Mammary microvascular endothelial cell (primary cell): ENCODE measurements at places on chromosomes 4 and X. TPM values are rescaled to one million over a fixed set of nuclear protein-coding genes. Genes with fewer than 3 reads are reported as not detected.

Gene PSAPL1
- not detected in 2 replicates for total RNA-seq

Gene SLIT2
- 2.4 and 3.1 TPM in 2 replicates for total RNA-seq

Gene PPAT
- 11.0 and 12.1 TPM in 2 replicates for total RNA-seq

Gene TIGD4
- 0.07 and 0.25 TPM in 2 replicates for total RNA-seq

Gene FGG
- total RNA-seq: not detected in 2 replicates

Gene CFAP99
- not detected in 2 replicates for total RNA-seq

Gene WNK3
- 0.15 and 0.33 TPM in 2 replicates for total RNA-seq

Gene GAGE12H
- total RNA-seq: not detected in 2 replicates

Gene PCYT1B
- 0.07 TPM in 1 of 2 replicates, not detected in the other for total RNA-seq

Gene SMIM20
- 25.6 and 27.8 TPM in 2 replicates for total RNA-seq

Gene HGFAC
- total RNA-seq: not detected in 2 replicates

Gene BEX5
- total RNA-seq: 0.30 and 3.5 TPM in 2 replicates

Gene GPC3
- total RNA-seq: not detected in 2 replicates

Gene MXRA5
- not detected in 2 replicates for total RNA-seq

Gene FAM193A
- total RNA-seq: 12.6 and 15.5 TPM in 2 replicates

Gene LRRC66
- total RNA-seq: under 0.01 and 0.10 TPM in 2 replicates

Gene ELMOD2
- total RNA-seq: 16.3 and 27.7 TPM in 2 replicates

Gene POLN
- 1.2 and 1.5 TPM in 2 replicates for total RNA-seq

Gene TEX13A
- not detected in 2 replicates for total RNA-seq

Gene SSX2B
- total RNA-seq: not detected in 2 replicates

Gene CLDN22
- total RNA-seq: not detected in 2 replicates

Gene ZFP42
- 1.7 and 1.8 TPM in 2 replicates for total RNA-seq

Gene GAGE12E
- total RNA-seq: not detected in 2 replicates

Gene SPARCL1
- 58.5 and 60.4 TPM in 2 replicates for total RNA-seq

Gene LPAR4
- 0.30 and 0.33 TPM in 2 replicates for total RNA-seq

Gene FAM47A
- total RNA-seq: not detected in 2 replicates

Gene SRPX2
- 29.4 and 35.0 TPM in 2 replicates for total RNA-seq

Gene NKX6-1
- not detected in 2 replicates for total RNA-seq

Gene DNAAF6
- total RNA-seq: not detected in 2 replicates

Gene EVC
- 9.1 and 9.3 TPM in 2 replicates for total RNA-seq

Gene MMRN1
- total RNA-seq: 80.6 and 82.0 TPM in 2 replicates

Gene MAGEB6B
- total RNA-seq: not detected in 2 replicates

Gene RWDD4
- 18.7 and 19.1 TPM in 2 replicates for total RNA-seq

Gene OTC
- total RNA-seq: not detected in 2 replicates

Gene MAGEA10
- not detected in 2 replicates for total RNA-seq

Gene ADH1A
- total RNA-seq: not detected in 2 replicates

Gene TSPAN7
- total RNA-seq: 2.2 and 2.7 TPM in 2 replicates

Gene PDE6B
- 0.98 TPM in 1 of 2 replicates, not detected in the other for total RNA-seq

Gene YIPF6
- total RNA-seq: 12.5 and 12.9 TPM in 2 replicates

Gene HAND2
- total RNA-seq: not detected in 2 replicates

Gene DLG3
- total RNA-seq: 0.84 and 1.5 TPM in 2 replicates

Gene NIPAL1
- total RNA-seq: 2.4 and 2.5 TPM in 2 replicates

Gene SOWAHB
- not detected in 2 replicates for total RNA-seq

Gene TEX13C
- total RNA-seq: not detected in 2 replicates

Gene TMPRSS11A
- total RNA-seq: not detected in 2 replicates

Gene PARM1
- 0.07 and 0.15 TPM in 2 replicates for total RNA-seq

Gene SHISA3
- total RNA-seq: 13.6 and 14.3 TPM in 2 replicates

Gene TMPRSS11B
- total RNA-seq: not detected in 2 replicates

Gene SLC10A4
- not detected in 2 replicates for total RNA-seq

Gene SLC16A2
- total RNA-seq: 0.39 and 0.60 TPM in 2 replicates

Gene FAM9B
- not detected in 2 replicates for total RNA-seq

Gene UGT2B11
- total RNA-seq: not detected in 2 replicates

Gene CLCN4
- 5.1 and 5.4 TPM in 2 replicates for total RNA-seq

Gene DMRTC1B
- not detected in 2 replicates for total RNA-seq

Gene AKAP4
- not detected in 2 replicates for total RNA-seq

Gene STATH
- total RNA-seq: not detected in 2 replicates

Gene SMR3B
- not detected in 2 replicates for total RNA-seq
